Hypothalamus (tissue), 51 donors: ENCODE measurements at places on chromosomes 3 and 15.
A peak's percentile ranks its signal among the peaks of the same experiment; 100 is the strongest.

GRCh38 chr3:69368129-69368741, 17.7 kb downstream of the FRMD4B start:
- DNase-seq: no peak

- DNase-seq: no peak
These were observed 2.4 kb upstream of the DCBLD2 start for GRCh38 chr3:98903705-98904481.

DNA sequence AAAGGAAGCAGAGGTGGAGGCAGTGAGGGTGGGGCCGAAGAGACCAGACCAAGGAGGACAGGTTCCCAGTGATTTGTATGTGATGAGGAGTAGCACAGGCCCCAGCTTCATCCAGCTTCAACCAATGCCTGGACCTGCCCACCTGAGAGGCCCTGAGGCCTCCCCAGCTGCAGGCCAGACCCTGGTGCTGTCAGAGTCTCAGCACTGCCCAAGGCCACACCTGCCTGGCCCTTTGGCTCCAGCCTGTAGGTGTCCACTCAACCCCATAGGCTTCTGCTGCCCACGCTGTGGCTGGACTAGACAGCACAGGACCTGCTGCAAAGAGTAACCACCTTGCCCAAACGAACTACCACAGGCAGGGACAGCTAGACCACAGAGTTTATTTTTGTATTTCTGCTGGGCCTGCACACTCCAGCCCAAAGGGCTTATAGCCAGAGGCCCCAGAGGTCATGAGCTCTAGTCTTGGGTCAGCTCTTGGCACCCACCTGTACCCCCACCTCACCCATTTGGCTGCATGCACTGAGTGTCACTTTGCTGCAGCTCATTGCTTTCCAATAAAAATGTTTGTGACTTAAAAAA, 81.9 kb upstream of the CDV3 start:
- DNase-seq: no peak

GRCh38 chr15:70480196-70480856, 283.0 kb downstream of the UACA start:
- no peak for DNase-seq

DNA sequence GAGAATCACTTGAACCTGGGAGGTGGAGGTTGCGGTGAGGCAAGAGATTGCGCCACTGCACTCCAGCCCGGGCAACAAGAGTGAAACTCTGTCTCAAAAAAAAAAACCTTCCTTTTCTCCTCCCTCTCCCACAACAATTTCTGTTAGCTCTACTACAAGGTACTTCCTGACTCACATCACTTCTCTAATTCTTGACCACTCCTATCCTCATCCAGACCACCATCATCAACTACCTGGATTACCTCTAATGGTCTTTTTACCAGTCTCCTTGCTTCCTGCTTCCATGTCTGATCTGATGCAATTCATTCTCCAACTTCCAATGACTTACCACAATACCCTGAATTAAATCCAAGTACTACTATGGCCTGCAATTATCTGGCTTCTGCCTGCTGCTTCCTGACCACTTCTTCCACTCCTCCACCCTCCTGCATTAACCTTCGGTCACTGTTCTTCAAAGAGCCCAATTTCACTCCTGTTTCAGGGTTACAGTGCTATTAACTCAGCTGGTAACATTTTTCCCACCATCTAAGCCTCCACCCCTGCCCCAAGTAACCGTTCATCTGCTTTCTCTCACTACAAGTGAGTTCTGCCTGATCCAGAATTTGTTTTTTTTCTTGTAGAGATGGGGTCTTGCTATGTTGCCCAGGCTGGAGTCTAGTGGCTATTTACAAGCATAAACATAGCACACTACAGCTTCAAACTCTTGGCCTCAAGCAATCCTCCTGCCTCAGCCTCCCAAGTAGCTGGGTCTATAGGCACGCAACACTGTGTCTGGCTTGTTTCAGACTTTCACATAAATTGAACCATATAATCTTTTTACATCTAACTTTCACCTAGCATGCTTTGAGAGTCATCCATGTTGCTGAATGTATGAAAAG, 27.8 kb downstream of the DCAF1 start:
- DNase-seq: no peak

GRCh38 chr3:196599734-196600128, 31.3 kb downstream of the FBXO45 start:
- no peak for DNase-seq

- no peak for DNase-seq
These were observed 66.5 kb downstream of the RBMS3 start for GRCh38 chr3:29347412-29347811.

DNA sequence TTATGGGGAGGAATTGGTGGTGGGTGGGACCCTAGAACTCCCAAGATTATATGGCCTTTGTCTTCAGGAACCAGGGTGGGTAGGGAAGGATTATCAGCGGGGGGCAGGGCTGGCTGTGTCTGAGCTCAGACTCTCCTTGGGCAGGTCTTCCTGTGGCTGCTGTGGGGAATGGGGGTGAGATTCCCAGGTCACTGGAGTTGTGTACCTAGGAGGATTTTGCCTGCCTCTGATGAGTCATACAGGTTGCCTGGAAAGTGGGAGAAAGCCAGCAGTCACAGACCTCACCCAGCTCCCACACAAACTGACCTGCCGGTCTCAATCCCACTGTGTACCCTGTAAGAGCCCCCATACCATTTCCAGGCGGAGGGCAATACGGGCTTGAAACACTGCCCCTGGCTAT, 209.9 kb upstream of the CNTN3 start:
- DNase-seq: no peak

DNA sequence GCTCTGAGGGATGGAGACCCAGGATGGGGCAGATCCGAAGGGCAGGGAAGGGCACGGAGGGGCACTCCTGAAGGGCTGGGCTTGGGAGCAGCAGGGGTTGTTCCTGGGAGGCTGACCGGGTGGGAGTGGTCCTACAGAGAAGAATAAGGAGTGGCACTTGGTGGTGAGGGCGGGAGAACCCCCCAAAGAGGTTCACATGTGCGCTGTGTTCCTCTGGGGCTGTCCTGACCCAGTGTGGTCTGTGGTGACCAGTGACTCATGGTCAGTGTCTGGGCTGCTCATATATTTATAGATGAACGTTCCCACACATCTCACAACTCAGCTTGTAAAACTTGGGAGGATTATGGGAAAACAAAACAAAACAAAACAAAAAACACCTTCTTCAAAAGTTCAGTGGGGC, 10.0 kb downstream of the TRPM1 start:
- no peak for DNase-seq

- DNase-seq: no peak
These were observed 1.5 kb upstream of the AMOTL2 start for GRCh38 chr3:134375582-134376384.

DNA sequence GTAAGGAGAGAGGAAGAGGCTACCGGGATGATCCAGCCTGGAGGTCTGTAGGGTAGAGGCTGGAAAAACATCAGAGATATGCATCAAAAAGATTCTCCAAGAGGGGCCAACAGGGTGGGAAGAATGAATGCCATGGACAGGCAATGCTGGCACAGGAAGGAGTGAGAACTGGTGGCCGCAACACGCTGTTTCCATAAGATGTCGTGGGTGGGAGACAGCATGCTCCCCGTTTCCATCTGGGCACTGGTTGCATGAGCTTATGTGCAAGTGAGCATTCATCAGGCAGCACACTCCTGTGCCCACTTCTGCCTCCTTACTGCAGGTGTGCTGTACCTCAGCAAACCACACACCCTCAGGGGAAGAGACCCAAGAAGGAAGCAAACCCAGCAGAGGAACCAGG, 59.4 kb downstream of the GABRB3 start:
- no peak for DNase-seq

DNA sequence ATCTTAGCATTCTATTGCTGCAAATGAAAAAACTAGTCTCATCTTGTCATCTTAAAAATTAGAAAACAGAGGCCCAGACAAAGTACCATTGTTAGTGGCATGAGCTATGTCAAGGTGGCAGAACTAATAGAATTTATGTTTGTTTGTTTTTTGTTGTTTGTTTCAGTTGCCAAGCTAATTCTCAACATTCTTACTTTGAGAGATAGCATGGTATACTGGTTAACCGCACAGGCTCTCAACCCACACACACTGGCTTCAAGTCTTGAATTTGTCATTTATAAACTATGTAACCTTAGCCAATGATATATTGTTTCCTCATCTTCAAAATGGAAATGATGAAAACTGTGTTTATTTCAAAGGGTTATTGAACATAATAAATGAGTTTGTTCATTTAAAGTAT, 367.6 kb upstream of the PLSCR5 start:
- DNase-seq: no peak

DNA sequence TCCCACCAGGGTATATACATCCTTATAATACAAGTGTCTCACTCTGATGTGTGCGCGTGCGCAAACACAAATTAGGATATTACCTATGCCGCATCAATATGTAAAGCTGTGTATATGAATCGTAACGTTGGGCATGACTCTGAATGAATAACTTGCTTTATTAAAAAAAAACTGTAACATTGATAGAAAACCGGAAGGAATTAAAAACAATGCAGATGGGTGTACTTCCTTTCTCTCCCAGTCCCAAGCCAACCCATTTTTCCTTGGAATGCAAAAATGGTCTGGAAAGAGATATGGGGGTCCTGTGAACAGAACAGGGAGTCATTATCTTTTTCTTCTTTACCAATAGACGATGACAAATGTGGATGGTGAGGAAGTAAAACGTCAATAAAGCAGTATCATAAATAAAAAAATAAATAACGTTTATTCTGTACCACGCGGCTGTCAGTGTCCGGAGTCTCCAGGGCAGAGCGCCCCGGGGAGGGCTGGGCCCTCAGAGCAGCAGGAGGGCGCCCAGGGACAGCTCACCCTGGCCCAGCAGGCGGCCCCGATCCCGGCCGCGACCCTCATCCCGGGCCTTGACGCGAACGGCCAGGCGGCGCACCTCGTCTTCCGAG, 1.6 kb downstream of the C2CD4B start:
- DNase-seq: no peak

DNA sequence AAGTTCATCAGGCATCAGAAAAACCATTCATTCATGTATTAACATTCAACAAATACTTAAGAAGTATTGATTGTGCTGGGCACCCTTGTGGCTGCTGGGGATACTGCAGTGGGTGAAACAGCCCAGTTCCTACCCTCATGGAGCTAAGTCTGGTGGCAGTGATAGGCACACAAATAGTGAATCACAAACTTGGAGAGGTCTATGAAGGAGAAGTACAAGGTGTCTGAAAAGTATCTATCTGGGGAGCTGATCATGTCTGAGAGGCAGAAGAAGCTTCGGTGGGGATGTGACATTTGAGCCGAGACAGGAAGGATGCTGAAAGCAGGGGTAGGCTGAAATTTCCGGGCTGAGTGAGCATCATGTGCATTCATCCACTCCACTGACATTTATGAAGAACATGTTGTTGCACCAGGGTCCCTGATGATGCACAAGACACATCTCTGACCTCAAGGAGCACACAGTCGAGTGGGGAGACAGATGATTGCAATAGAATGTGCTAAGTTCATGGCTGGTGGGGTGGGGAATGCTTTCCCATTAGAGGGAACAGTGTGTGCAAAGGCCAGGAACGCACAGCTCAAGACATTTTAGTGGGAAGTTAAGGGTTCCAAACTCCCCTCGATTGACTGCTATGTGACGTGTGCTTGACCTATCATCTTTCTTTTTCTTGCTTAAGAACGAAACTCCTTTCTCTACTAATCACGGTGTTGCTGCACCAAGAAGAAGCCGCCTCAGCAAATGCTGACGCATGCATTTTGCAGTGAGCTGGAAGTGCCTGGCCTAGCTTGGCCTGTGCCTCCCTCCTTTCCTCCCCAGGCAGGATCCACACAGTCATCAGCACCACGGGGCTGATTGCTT, 309.1 kb upstream of the ICE2 start:
- DNase-seq: no peak

- DNase-seq: peak; percentile 27
These were observed 5.8 kb downstream of the IGDCC4 start for GRCh38 chr15:65416845-65417416.
